ENCODE measurements at places on chromosomes 1 and 21. TPM values are rescaled to one million over a fixed set of nuclear protein-coding genes. Genes with fewer than 3 reads are reported as not detected.

The UBR4 gene
- 106 TPM for total RNA-seq

The KRTAP12-4 gene
- not detected for total RNA-seq

The GBP3 gene
- total RNA-seq = 2.2 TPM

The CFHR2 gene
- not detected for total RNA-seq

The TRAF5 gene
- total RNA-seq = 8.5 TPM

The COL18A1 gene
- 180 TPM for total RNA-seq

The OR10R2 gene
- not detected for total RNA-seq

The RGS16 gene
- 0.25 TPM for total RNA-seq

The CELA3B gene
- not detected for total RNA-seq

The CLIC6 gene
- not detected for total RNA-seq

The C8B gene
- not detected for total RNA-seq

The C1orf185 gene
- not detected for total RNA-seq

The GJA9 gene
- not detected for total RNA-seq

The COL16A1 gene
- 4.5 TPM for total RNA-seq

The ARMH1 gene
- 0.65 TPM for total RNA-seq

The MRPL37 gene
- total RNA-seq = 93.6 TPM

The NBPF6 gene
- 0.26 TPM for total RNA-seq

The ETNK2 gene
- total RNA-seq = 8.1 TPM

The NHLH1 gene
- total RNA-seq = 0.34 TPM

The OR6N1 gene
- total RNA-seq = not detected

The SMIM1 gene
- total RNA-seq = 2.1 TPM

The TMEM240 gene
- 0.68 TPM for total RNA-seq

The FGR gene
- total RNA-seq = not detected

The HENMT1 gene
- total RNA-seq = 4.0 TPM

The PROX1 gene
- 0.18 TPM for total RNA-seq

The PRAMEF4 gene
- not detected for total RNA-seq

The PLCH2 gene
- 0.44 TPM for total RNA-seq

The XCL1 gene
- not detected for total RNA-seq

The CEP85 gene
- total RNA-seq = 10.8 TPM

The CFHR1 gene
- 0.23 TPM for total RNA-seq

The MYBPHL gene
- not detected for total RNA-seq

The SLC19A1 gene
- total RNA-seq = 21.8 TPM

The SYT11 gene
- total RNA-seq = 1.3 TPM

The LRRN2 gene
- 16.9 TPM for total RNA-seq

The DMRTA2 gene
- total RNA-seq = 0.22 TPM

The VWA5B1 gene
- total RNA-seq = not detected

The TESK2 gene
- 0.09 TPM for total RNA-seq

The GCSAML gene
- not detected for total RNA-seq

The HCRTR1 gene
- not detected for total RNA-seq

The RABGAP1L gene
- total RNA-seq = 5.5 TPM

The DOCK7 gene
- 51.7 TPM for total RNA-seq

The ADCY10 gene
- total RNA-seq = 0.20 TPM

The RPTN gene
- total RNA-seq = 0.07 TPM

The FMO5 gene
- total RNA-seq = 0.38 TPM

The ADAM30 gene
- total RNA-seq = not detected

The HSF2BP gene
- 1.5 TPM for total RNA-seq

The CFAP126 gene
- total RNA-seq = 0.33 TPM

The LRRC39 gene
- total RNA-seq = 0.20 TPM

The CD2 gene
- not detected for total RNA-seq

The MANEAL gene
- total RNA-seq = 26.9 TPM

The DNAH14 gene
- total RNA-seq = 15.1 TPM

The CNIH3 gene
- total RNA-seq = 0.72 TPM

The TNFRSF9 gene
- 3.6 TPM for total RNA-seq

The LAMTOR2 gene
- total RNA-seq = 154 TPM

The NEGR1 gene
- total RNA-seq = not detected

The GPX7 gene
- not detected for total RNA-seq

The TLR5 gene
- total RNA-seq = 0.49 TPM
